Omental fat pad (tissue), 4 donors: ENCODE measurements at places on chromosomes 5 and 9.

- no peak for DNase-seq
Measured at GRCh38 chr9:134541097-134541747, 100.4 kb upstream of the COL5A1 start.

- no peak for DNase-seq
Measured at GRCh38 chr9:123487944-123488548, 132.0 kb downstream of the CRB2 start.

DNA sequence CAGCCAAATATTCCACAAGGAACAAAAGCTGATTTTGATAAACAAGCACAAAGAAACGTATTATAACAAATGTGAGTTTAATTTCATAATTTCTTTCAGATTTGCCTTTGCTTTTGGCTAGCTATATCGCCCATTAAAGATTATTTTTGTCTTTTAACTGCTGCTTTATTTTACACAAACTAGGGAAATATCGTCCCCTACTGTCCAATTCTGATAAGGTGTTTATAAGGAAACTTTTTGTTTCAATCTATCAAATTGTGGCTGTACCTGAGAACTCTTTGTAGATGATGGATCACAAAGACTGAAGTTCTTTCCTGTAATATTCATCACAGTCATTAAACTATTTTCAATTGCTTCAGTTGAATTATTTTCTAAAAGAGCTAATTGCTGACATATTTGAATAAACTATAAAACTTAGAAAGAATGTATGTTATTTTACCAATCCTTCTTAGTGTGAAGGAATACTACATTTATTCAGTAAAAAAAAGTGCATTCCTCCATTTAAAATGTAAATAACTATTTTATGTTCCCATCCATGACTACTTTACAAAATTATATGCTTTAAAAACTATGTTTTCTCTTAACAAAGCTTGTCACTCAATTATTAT is 431.3 kb upstream of the ITGA1 start:
- no peak for DNase-seq

DNA sequence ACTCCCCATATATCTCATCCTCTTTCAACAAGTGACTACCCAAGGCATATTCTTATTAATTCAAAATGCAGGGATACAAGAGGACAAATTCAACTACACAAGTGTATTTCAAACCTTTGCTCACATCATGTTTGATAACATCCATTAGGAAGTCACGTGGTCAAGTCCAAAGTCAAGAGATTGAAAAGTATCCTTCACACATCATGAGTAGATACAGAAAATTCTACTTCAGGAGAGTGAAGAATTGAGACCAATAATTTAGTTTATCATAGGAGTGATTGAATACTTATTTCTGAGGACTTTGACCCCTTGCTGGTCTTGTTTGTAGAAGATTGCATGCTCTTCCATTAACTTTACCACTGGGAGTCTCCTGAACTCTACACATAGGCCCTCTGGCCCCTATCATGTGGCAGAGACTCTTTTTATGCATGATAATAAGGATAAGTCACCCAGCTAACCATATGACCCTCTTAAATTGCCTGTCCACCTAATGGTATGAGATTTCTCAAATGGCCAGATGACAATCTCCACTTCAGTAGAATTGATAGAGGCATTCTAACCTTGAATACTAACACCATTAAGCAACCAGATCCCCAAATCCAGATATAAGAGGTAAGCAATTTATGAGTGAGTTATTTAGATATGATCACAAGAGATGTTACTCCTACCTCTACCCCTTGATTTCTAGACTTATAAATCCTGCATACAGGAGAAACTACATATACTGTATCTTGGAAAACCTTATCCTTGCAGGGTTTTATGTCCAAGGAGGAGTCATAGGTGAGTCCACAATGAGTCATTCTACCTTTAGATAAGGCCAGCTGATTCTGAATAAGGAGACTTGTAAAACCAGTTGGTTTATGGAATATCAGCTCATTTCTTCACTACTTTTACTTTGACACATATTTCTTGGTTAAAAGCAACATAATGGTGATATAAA is 26.6 kb upstream of the SLC46A2 start:
- DNase-seq = no peak

GRCh38 chr5:156174225-156174624 is 152.7 kb upstream of the SGCD start:
- no peak for DNase-seq

- DNase-seq = no peak
Measured at GRCh38 chr5:53339962-53340540, 140.4 kb upstream of the FST start.
